HuH-7.5 (cell line): ENCODE measurements at places on chromosomes 3 and 15.

DNA sequence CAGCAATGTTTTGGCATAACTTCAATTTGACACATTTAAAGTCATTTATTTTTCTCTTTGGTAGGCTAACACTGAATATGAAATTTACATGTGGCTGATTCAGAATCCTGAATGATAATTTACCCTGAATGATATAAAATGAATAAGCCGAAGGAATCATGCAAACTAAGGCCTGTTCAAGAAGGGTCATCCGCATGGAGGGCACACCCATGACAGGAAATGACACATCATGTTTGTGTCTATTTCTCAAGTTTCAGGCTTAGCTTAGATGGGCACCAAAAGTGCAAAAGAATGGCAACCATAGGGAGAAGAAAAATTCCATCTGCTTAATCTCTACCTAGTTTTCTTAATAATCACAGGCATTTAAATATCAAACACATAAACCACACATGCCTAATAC lies 141.5 kb downstream of the DUT start:
- no peak for DNase-seq

- no peak for DNase-seq
These were observed 110.9 kb downstream of the EDEM1 start for GRCh38 chr3:5298453-5298852.

DNA sequence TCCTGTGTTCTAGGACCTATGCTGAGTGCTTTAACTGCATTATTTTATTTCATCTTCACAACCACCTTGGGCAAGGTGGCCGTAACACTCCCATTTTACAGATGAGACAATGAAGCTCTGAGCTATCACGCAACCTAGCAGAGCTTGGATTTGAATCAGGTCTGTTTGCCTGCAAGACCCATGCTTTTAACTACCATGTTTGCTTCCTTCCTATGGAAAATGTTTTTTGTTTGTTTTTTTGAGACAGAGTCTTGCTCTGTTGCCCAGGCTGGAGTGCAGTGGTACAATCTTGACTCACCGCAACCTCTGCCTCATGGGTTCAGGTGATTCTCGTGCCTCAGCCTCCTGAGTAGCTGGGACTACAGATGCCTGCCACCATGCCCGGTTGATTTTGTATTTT lies 24.7 kb upstream of the HERC1 start:
- no peak for DNase-seq

- no peak for DNase-seq
These were observed 53.0 kb downstream of the SUCLG2 start for GRCh38 chr3:67601385-67601784.

- no peak for DNase-seq
These were observed 29.0 kb downstream of the KY start for GRCh38 chr3:134621854-134622253.

DNA sequence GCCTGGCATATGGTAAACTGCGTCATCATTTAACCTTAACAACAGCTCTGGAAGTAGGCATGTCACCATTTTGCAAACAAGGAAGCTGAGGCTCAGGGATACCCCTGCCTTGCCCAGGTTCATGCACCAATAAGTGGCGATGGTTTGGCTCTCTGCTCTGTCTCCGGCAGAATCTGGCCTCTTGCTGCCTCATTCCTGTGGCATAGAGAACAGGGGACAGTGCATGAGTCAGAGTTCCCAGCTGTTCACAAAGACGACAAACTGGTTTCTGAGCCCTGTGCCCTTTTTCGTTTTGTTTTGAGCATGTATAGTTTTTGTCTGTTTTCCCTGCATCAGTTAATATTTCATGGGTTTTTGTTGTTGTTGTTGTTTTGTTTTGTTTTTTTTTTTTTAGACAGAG lies 236.8 kb downstream of the OPA1 start:
- DNase-seq = no peak
